ENCODE measurements at places on chromosomes 11 and 22.
A peak's percentile ranks its signal among the peaks of the same experiment; 100 is the strongest.

DNA sequence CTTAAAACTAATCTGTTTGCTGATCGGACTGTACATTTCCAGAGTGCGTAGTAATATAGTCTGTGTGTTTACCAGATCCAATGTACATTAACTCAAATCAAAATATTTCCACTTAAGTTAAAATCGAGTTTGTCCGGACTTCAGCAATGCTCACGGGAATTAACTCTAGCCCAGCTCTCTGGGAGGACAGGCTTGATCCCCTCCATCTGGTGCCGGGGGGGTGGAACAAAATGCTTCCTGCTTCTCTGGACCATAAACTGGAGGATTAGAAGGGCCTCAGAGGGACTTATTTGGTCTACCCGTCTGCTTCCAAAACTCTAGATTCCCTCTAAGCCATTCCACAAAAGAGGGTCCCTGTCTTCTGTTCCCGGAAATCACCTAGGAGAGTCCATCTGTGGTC, 511.2 kb downstream of the BUD13 start:
- no peak for DNase-seq

DNA sequence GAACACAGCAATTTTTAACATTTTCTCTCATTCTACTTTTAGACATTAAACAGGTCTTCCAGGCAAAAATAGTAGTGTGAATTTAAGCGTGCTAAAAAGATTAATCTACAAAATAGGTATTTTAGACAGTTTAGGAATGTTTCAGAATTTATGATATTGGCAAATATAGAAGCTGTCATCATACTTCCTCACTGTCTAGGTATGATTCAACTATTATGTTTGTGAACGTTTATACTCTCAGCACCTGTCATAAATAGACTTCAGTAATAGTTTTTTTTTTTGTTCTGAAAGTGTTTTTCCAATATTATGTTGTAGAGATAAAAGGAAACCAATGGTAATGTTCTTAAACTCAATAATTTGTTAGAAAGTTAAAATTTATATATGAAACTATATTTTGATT, 103.0 kb downstream of the ARHGAP42 start:
- DNase-seq: no peak

- DNase-seq: no peak
Measured at GRCh38 chr11:44008088-44008501, 39.7 kb upstream of the ACCSL start.

DNA sequence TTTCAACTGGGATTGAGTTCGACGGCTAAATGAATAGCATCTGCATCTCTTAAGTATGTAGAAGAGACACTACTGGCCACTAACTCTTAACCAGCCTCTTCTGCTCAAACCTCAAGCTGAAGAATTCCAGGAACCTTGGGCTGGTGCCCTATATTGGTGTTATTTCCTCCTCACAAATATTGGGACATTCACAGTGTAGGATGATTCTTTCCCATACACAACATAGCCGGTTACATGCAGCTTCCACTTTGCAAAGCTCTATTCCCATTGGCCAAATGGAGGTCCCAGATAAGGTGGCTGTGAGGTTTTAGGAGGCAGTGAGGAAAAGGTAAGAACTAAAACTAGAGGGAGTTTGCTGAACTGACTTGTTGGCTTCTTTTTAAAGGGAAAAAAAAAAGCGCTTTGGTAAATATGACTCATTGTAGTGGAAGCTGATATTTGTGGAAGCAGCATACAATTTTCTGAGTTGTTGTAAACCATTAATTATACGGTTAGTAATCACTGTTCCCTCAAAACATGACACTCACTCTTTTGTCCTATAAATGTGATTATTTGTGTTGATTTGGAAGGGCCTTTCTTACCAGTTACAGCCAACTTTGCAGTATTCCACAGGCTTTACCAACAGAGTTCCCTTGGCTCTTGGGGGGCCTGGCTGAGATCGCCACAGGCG, 17.6 kb downstream of the C22orf31 start:
- peak; percentile 70 for DNase-seq

GRCh38 chr11:59174664-59175033, 2.7 kb downstream of the DTX4 start:
- DNase-seq: no peak

DNA sequence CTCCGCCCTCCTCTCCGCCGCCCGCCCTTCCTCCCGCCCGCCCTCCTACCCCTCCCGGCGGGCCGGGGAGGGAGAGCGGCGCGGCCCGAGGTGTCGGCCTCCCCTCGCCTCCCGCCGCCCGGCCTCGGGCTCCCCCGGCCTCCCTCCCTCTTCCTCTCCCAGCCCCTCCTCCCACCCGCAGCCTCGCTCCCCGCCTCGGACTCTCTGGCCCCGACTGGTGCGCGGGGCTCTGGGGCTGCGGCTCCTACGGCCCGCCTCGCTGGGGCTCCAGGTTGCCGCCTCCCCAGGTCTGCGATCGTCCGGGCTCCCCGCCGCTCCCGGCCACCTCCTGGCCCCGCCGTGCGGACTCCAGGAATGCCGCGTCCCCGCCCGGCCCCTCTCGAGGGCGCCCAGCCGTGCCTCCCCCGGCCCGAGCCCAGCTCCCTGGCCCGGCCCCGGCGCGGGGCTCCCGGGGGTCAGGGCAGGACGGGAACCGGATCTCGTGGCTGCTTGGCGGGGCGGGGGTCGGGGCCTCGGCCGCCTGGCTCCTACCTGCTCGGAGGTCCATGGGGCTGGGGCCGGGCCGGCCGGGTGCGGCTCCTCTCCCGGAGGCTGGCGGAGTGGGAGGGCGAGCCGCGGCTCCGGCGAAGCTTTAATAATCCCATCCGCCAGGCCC, at the start of gene CLCF1:
TSS of gene CLCF1 (minus strand) at position 606 of the 655 bp plus-strand sequence. CDS start at position 547, 59 bp downstream.
- DNase-seq: peak; percentile 87

DNA sequence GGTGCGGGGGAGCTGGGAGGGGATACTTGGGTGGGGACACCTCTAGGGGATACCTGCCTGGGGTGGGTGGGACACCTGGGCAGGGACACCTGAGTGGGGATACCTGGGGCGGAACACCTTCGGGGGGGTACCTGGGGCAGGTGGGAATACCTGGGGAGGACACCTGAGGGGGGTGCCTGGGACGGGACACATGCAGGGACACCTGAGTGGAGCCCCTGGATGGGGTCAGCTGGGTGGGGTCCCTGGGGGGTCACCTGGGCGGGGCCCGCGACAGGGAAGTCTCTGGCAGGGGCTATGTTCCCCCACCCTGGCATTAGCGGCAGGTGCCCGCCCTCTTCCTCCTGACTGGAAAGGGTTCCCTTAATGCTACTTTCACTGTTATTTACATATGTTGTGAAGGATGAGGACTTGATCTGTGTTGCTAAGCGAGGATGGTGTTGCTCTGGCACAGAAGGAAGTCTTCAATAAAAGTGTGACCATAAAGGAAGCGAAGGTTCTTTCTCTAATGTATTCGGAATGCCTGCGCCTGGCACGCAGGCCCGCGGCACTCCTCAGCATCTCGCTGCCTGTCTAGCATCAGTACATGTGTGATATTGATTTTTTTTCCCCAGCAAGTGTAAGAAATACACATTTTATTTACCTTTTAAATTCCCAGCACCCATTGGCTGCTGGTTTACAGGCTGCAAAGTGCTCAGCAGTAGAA, 801.7 kb downstream of the BRD1 start:
- DNase-seq: no peak

GRCh38 chr11:108394744-108395284, 72.5 kb downstream of the C11orf65 start:
- DNase-seq: no peak

GRCh38 chr11:76558891-76559290, 111.7 kb downstream of the LRRC32 start:
- no peak for DNase-seq
